ENCODE measurements at places on chromosomes 3 and 15.

- no peak for DNase-seq
These were observed 43.2 kb downstream of the DUT start for GRCh38 chr15:48374472-48374871.

- no peak for DNase-seq
These were observed 7.2 kb downstream of the COX17 start for GRCh38 chr3:119669906-119670570.

DNA sequence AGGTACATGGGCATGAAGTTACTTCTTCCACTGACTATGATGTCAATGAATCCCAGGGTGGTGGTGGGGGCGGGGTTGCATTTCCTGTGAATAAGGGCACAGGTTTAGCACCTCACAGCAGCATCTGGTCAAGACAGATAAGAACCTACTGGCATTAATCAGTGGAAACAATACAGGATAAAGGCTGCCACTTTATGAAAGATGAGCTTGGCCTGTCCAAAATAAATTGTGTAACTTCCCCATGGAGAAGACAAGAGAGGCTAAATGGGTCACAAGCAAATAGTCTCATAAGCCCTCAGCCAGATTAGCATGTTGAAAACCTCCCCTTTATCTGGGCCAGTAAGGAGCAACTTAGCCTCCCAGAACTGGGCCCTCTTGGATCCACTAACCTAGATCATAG lies 27.4 kb upstream of the PLSCR2 start:
- DNase-seq: no peak

- no peak for DNase-seq
These were observed 508.2 kb upstream of the TGFBR2 start for GRCh38 chr3:30098243-30098642.

Measured in NCI-H2107 (cell line).